ENCODE measurements at places on chromosomes 5 and 9.
A peak's percentile ranks its signal among the peaks of the same experiment; 100 is the strongest.

DNA sequence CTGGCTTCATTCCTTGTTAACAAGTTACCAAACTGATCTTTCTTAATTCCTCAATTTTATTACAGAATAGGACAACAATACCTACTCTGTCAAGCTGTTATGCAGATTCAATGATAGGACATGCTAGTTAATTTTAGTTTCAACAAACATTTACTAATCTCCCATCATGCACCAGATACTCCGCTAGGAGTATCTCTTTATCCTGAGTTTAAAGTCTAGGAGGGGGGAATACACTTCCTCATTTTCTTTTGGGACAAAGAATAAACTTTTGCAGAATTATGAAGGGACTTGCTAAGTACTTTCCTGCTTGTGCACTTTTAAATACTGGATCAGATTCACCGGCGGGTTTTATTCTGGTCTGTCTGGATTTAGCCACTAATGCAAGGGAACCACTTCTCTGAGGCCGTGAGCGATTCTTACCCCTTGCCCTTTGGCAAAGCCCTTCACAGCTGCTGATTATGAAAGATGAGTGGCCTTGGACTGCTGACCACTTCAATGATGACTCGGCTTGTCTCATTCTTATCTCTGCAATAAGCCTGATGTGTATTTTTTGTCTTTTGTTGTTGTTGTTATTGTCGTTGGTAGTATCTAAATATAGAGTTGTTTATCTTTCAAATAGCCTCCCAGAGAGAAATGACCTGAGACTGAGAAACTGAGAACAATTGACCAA is 73.9 kb downstream of the RMI1 start:
- DNase-seq: peak; percentile 13

GRCh38 chr5:143200781-143201398 is 202.6 kb downstream of the NR3C1 start:
- DNase-seq: peak; percentile 81

DNA sequence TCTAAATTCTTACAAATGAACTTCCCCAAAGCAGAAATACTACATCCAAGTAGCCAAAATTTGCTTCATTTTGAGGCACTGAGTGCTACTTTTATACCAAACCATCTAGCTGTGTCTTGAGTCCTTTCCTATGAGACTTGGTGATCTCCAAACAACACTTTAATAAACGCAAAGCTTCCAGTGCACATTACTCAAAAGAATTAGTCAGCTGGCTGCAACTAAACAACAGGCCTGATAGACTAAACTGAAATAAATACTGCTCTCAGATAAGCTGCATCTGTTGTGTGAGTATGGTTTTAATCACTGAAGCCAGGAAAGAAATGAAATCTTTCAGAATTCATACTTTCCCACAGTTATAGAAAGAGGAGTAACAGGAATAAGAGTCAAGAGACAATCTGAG is 80.3 kb downstream of the VCAN start:
- DNase-seq: no peak

GRCh38 chr5:149961186-149961685 is 678 bp downstream of the SLC26A2 start:
- no peak for DNase-seq

- peak; percentile 37 for DNase-seq
Measured at GRCh38 chr5:107670932-107671741, at the start of gene EFNA5. EFNA5 (minus strand) TSS chr5:107670937.

DNA sequence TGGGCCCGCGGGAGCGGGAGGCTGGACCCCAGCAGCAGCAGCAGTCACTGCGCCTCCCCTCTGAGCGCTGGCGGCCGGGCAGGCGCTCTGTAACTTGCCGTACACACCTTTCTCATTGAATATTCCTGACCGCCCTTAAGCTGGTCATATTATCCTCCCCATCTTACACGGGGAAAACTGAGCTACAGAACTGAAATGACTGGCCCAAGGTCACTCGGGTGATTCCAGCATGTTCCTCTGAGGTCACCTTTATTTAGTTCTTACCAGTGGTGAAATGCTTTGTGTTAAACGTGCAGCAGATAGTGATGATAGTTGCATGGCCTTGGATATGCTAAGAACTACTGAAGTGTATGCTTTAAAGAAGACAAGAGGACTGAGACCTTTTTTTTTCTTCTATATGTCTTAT is 607 bp downstream of the UQCRQ start:
- DNase-seq: no peak

DNA sequence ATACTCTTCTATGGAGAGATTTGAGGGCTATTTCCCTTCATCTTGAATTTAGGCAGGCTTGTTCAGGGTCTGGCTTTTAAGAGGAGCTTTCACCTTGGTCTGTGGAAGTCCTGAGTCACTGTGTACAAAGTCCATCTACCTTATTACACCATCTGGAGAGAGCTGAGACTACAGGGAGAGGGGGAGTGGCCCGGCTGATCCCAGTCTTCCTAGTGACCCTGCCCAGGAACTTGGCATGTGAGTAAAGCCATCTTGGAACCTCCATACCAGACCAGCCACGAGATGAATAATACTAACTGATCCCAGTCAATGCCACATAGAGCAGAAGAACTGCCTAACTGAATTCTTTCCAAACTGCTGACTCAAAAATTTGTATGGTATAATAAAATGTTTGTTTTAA is 8.4 kb upstream of the IL6ST start:
- no peak for DNase-seq

DNA sequence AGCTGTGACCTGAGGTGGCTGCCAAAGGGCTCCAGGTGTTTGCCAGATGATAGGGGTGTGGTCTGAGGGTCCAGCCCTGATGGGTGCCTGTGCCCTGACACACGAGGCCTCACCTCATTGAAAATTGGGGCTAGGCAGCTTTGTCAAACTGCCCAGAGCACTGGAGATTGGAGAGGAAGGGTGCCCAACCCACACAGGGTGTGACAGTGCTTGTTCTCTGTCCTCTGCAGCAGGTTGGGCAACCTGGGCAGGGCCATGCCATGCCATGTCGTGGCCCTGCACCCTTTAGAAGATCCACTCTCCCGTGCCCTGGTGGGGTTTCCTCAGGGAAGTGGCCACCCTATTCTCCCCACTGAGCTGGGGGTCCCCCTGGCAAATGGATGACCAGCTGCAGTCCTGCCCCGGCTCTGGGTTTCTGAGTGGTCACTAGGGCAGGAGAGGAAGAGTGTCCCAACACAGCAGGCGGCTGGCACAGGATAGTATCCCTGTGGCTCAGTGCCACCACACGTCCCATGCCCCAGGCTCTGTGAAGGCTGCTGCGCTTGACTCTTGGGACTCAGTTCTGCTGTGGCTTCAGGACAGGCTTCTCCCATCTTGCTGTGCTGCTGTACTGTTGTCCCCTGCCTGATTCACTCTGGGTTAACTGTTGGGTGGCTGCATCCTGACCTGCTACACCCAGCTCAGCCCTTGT is 100.8 kb upstream of the PITX1 start:
- DNase-seq: no peak

GRCh38 chr9:5818424-5819142 is 14.3 kb downstream of the ERMP1 start:
- no peak for DNase-seq

DNA sequence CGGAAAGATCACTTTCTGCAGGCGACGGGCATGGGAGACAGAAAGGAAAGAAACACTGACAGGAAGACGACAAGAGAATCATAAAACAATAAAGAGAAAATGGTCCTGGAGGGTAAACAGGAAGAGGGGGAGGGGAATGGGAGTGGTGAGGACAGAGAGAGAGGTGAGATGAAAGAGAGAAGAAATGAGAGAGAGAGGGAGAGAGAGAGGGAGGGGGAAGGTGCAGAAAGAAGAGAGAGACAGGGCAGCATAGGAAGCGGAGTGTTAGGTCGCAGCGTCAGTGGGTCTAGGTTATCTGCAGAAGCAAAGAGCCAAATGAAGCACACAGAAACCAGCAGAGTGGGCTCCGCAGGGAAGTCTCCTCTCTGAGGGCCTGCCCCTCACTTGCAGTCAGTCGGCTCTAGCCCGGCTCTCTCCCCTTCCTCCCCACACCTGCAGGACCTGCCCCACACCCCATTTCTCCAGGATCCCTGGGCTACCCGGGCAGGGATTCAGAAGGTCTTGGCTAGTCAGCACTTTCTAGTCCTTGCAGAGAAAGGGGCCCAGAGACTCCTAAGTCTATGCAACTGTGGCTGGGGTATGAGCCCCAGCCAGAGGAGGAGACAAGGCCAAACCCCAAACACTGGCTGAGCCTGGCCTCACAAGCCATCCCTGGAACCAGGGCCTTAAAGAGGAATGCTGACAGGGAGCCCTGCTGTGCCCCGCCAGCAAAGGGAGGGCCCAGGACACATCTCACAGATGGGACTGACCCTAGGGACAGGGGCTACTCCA is 29.7 kb upstream of the MEIKIN start:
- DNase-seq: no peak

GRCh38 chr9:132672413-132672690 is 2.1 kb downstream of the GTF3C4 start:
- peak; percentile 7 for DNase-seq

DNA sequence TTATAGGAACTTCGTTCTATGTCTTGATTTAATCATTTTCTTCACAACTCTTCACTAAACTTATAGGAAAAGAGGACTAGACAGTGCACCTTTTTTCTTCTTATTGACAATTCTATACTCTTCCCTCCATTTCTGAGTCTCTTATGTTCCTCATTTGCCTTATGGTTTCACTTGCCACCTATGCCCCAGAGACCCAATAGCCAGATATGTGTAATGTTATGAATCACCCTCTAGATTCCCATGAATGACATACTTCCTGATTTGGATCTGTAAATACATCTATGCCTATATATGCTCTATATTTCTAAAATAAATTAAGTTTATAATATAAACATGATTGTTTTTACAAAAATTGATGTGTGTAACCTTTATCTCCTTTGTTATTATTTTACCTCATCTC is 514.1 kb upstream of the MEF2C start:
- DNase-seq: no peak

DNA sequence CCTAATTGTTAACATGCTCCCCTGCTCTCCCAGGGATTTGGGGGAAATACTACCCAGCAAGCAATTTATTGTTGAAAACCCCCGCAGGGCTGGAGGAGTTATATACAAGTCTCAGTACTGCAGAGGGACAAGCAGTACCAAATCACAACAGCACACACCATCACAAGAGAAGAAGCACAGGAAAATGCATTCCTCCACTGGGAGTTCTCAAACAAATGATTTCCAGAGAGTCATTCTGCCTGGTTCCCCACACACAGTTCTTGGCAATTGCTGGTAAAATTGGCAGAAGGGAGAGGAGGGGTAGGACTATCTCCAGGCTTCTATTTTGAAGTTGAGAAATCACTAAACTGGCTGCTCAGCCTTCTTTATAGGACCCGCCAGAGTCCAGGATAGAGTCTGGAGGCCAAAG is 16.8 kb downstream of the SIL1 start:
- DNase-seq: no peak

GRCh38 chr5:148147415-148147814 is 20.9 kb upstream of the SPINK14 start:
- DNase-seq: no peak

DNA sequence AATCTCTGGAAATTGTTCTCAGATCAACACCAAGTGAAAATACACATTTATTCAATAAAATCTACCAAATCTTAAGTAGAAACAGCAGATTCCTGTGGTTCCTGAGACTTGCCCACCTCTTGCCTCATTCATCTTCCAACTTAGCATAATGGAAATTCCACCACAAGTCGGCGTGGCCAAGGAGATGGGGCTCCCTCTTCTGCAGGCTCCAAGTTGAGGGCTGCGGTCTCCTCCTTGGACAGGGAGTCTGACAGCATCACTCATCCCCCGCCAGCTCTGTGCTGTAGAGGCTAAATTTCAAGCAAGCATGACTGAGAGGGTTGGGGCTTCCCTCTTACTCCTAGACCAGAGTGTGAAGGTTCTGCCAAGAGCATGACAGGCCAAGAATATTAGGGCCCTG is 273.7 kb downstream of the DIRAS2 start:
- DNase-seq: no peak

DNA sequence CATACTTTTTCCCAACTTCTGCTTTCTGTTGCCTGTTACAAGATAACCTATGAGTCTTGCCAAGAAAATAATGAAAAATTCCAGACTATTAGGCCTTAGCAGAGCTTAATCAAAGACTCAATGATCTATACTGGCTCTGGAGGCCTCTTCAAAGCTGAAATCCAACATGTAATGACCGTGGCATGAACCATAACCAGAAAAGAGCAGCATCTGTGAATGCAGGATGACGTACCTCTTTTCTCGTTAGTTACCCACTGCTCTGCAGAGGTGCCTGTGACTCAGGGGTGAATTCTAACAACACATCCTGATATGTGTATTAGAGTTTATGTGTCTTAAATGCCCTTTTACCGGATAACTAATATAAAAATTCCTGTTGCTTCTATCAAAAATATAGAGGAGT is 645.4 kb downstream of the PRELID2 start:
- DNase-seq: no peak

DNA sequence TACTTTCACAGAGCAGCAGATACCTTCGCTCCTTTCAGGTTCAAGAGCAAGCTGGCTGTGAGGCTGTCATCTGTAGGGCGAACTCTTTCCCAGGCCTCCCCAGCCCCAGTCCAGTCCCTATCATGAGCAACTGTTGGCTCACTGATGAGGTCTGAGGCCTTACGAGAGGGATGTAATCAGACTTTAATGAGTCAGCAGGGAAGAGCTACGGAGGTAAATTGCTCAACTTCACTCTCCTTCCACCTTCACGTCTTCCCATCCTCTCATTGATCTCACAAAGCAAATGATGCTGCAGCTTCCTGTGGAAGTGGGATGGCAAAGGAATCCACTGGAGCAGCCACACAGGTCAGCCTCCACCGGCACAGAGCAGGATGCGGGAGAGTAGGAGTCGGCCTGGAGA is 130.7 kb upstream of the TBCA start:
- DNase-seq: no peak

DNA sequence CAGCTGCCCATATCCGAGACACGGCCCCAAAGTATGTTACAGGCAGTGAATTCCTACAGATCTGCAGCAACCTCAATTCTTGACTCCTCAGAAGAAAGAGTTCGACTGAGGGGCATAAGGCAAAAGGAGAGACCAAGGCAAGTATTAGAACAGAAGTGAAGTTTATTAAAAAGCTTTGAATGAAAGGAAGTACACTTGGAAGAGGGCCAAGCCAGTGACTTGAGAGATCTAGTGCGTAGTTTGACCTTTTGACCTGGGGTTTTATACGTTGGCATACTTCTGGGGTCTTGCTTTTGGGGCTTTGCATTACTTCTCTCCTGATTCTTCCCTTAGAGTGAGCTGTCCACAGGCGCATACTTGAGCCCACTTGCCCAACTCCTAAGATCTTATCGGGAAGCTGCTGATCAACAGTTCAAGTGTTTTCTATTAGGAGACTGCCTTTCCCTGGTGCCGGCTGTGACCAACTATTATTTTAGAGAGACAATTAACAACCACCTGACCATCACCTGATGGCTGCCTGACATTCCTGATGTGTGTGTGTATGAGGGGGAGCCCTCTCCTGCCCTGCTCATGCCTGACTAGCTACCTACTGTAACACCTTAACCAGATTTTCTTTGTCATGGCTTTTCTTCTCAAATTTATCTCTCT is 1.5 kb upstream of the DEPDC1B start:
- DNase-seq: no peak

GRCh38 chr9:12859704-12860251 is 85.0 kb downstream of the LURAP1L start:
- peak; percentile 65 for DNase-seq

All from brain microvascular endothelial cell (primary cell).